ENCODE measurements at places on chromosomes 7 and 10. TPM values are rescaled to one million over a fixed set of nuclear protein-coding genes. Genes with fewer than 3 reads are reported as not detected.

CYP2W1 gene
- 1.6 TPM for total RNA-seq

FOXI2 gene
- 0.40 TPM for total RNA-seq

PROSER2 gene
- 23.7 TPM for total RNA-seq

DNA sequence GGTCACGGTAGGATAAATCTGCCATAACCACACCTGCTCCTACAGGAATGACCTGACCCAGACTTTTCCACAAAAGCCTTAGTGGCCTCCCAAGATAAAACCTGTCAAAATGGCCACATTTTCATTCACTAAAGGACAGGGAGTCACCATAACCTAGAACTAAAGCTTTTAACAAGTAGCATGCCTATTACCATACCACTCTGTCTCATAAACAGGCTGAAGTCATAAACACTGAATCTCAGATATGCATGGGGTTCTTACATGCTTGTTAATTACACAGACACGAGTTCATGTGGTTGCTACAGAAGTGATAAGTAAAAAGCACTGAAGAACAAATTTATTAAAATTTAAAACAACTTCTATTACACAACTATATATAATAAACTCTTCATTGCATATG is 56.0 kb downstream of the HIPK2 start:
- DNase-seq = no peak

DNA sequence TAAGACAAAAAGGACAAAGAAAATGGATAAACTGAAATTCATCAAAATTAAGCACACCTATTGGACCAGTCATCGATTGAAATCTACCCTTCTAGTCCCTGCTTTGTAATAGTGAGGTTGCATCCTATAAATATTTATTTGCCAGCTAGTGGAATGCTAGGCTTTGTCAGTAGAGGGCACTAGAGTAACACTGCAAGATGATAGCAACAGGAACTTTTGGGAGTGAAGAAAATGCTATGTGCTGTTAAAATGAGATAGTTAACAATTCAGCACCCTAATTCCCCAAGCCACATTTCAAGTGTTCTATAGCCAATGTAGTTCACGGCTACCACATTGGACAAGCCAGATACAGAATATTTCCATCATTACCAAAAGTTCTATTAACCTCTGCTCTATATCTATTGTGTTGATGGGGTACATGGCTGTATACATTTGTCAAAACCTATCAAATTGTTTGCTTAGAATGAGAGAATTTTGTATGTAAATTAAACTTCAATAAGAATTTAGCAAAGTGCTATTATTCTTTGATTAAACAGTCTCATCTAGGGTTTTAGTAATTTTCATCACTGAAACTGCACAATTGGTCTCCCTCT is 69.8 kb downstream of the LSMEM1 start:
- DNase-seq = no peak

- peak; percentile 81 for DNase-seq
These were observed 106.8 kb downstream of the CYP26A1 start for GRCh38 chr10:93180482-93180931.

DNA sequence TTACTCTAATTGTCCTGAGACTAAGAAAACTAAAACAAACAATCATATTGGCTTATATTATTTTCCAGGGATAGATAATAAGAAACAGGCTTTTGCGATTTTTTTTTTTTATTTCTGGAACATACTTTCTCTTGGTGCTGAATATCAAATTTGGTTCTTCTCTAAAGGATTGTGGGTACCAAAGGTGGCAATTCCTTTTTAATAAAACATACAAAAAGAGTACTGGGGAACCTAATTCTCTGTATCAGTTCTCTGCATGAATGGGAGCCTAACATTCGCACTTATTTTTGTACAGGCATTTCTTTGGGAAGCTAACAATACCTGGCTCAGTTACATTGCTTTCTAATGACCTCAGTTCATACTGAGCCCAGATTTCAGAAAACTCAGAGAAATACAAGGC is 32.8 kb downstream of the LRRC18 start:
- DNase-seq = no peak

DNA sequence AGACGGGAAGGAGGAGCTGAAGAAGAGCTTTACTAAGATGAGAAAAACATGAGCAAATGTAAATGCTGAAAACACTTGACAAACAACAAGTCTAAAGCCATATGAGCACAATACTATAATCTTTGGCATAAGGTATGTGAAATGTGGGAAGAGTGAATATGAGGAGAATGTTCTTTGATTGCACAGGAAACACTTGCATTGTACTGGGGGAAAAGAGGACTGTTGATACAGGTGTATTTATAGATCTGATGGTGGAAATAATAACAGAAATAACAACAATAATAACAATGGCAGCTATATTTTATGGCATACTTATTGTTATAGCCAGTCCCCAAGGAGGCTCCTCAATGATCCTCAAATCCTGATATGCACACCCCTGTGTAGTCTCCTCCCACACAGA is 23.0 kb downstream of the ARHGAP12 start:
- DNase-seq = no peak

DNA sequence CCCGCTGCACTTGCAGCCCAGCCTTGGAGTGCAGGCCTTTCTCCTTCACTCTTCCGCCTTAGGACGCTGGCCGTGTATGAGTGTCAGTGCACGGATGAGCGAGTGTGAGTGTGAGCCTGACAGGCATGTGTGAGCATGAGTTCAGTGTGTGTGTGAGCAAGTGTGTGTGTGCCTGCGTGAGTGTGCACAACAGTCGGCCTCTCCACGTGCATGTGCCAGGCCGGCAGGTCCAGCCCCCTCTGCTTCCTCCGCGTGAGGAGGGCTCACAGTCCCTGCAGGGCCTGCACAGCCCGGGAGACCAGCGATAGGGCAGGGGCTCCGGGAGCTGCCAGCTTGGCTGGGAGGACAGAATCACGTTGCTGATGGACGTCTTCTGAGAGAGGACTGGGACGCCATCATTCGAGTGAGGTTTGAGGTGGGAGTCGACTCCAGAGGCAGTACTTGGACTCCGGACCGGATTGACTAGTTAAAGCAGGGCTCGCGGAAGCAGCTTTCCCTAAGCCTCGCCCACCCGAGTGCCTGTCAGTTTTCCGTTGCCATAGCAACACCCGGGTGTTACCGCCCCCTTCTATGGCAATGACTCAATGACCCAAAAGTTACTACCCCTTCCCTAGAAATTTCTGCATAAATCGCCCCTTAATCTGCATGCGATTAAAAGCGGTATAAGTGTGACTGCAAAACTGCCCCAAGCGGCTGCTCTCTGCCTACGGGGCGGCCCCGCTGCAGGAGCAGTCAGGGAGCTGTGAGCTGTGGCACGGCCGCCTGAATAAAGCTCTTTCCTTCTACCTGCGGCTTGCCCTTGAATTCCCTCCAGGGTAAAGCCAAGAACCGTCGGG is 19.6 kb upstream of the CFAP46 start:
- peak; percentile 83 for DNase-seq

GRCh38 chr10:89207181-89207800 is at the start of gene CH25H:
CH25H (minus strand) TSS chr10:89207317; CDS start chr10:89207292, 25 bp downstream.
- DNase-seq = peak; percentile 89

DNA sequence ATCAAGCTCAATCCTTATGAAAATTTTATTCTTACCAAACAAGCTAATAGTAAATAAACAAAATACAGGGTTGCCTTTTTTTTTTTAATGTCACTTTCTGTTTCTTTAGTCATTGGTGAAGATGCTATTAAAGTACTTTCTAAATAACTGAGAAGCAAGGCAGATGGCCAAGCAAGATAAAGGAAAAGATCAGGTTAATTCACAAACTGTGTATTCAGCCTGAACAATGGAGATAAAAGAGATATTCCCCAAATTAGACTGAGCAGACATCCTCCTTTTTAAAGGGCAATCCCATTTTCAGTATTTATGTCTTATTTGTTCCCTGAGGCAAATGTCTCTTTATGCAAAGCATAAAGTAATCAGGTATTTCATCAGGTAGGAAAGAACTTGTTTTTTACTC is 23.1 kb upstream of the XRCC2 start:
- no peak for DNase-seq

DNA sequence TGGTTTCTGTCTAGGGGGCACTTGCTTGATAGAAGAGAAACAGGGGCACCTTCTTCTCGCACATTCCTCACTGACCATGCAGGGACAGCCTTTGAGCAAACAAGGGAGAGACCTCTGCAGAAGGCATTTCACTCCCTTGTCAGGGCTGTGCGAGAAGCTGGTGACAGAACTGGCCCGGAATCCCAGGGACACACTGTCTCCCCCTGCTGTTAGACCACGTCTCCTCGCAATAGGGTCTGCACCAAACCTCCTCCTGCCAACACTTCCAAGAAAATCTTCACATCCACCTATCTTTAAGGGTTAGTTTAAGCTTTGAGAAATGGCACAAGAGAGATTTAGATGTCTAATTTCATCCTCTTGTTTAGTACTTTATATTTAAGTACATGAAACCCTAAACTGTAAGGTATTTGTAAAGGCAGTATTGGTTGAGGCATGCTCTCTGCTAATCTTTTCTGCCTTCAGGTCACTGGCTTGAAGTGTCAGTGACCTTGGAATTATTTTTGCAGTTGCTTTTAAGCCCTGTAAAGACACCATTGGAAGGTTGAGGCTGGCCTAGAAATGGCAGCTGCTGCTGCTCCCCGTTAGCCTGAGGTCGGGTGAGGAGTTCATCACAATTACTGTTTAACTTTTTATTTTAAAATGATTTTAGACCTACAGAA is 37.0 kb downstream of the RBM20 start:
- DNase-seq = no peak
